ENCODE measurements at places on chromosomes 1 and 21.

GRCh38 chr1:1161683-1162079, 12.0 kb upstream of the TTLL10 start:
- DNase-seq, result peak; percentile 40

DNA sequence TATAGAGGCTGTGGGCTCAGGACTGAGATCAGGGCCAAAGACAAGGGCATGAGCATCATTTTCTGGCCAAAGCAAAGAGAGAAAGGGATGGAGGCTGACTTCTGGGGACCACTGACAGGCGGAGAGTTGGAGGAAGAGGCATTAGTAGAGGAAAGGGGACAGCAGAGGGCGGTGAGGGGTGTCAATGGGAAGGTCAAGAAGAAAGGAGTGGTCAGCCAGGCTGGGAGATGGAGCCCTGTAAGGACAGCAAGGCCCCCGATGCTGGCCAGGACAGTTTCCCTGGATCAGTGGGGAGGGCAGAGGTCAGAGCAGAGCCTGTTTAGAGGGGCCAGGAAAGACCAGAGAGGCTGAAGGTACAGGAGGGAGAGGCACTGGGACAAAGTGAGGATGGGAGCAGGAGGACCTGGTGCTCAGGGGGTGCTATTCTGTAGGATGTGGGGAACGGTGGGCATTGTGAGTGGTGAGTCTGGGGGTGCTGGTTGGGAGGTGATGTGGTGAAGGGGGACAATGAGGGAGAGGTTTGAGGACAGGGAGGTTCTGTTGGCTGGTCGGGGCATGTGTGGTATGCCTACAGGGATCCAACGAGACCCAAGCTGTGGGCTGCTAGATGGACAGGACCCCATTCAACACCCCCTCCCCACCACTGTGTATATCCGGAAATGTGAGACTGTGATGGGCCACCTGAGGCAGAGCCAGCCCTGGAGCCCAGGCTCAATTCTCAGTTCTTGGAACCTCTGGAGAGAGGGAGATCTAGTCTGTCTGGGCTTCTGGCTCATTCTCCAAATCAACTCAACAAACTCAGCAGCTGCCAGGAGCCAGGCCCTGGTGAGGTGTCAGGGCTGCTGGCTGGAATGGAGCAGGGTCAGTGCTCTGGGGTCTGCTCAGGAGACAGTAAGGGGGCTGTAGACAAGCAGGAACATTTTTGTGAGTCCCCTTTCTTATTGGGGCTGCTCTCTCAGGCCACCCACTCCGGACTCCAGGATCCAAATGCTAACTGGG, 1.4 kb upstream of the FAM151A start:
- DNase-seq, result no peak

- DNase-seq, result no peak
Measured at GRCh38 chr1:231107151-231107550, 54.7 kb upstream of the TRIM67 start.

GRCh38 chr21:46189959-46190490, 5.8 kb upstream of the SPATC1L start:
- no peak for DNase-seq

DNA sequence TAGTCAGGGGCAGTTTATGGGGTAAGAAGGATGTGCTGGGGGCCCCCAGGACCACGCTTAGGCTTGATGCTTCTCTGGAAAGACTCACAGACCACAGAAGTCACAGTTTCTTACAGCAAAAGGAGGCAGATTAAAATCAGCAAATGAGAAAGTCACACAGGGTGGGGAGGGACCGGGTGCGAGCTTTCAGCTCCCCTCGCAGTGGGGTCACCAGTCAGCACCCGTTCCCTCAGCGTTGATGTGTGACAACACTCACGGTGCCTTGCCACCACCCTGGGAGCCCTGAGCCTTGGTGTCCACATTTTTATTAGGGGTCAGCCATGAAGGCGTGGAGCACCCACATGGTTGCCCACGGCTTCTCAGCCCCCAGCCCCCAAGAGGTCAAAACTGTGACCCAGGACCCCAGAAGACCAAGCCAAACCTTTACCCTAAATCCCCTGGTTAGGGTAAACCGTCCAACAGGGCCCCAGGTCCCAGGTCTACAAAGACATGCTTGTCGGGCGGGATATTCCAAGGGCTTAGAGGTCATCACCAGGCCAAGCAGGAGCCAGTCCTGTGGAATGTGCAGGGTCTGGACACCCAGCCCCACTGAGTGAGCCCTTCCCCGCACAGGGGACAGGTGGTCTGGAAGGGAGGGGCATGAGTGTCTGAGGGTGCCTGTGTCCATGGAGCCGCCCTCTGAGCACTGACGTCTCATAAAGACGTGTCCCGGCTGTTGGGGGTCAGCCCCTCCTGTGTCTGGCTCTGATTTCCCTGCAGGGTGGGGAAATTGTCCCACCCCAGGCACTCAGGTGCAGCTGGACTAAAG, 64.5 kb upstream of the ABCG1 start:
- DNase-seq, result no peak

DNA sequence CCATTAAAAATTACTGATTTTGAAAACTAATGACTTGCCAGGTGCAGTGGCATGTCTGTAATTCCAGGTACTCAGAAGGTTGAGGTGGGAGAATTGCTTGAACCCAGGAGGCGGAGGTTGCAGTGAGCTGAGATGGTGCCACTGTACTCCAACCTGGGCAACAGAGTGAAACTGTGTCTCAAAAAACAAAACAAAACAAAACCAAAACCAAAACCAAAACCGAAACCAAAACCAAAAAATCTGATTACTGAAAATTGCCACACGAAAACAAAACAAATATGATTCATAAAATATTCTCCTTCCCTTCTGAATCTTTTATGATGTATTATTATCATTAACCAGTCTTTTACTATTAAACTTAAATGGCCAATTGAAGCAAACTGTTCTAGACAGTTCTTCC, 74.1 kb downstream of the SERINC2 start:
- no peak for DNase-seq

GRCh38 chr1:2948751-2949680, 72.3 kb upstream of the ACTRT2 start:
- DNase-seq, result no peak

GRCh38 chr1:187092104-187092503, 263.4 kb downstream of the PLA2G4A start:
- no peak for DNase-seq

All from NCI-H1436 treated with DMSO at 0.1 percent for 48 hours (cell line).